ENCODE measurements at places on chromosomes 11 and 22.
A peak's percentile ranks its signal among the peaks of the same experiment; 100 is the strongest.

GRCh38 chr11:44617671-44618461 is 52.4 kb downstream of the CD82 start:
- DNase-seq = no peak

- no peak for DNase-seq
These were observed 9.1 kb upstream of the ZNF74 start for GRCh38 chr22:20384865-20385264.

DNA sequence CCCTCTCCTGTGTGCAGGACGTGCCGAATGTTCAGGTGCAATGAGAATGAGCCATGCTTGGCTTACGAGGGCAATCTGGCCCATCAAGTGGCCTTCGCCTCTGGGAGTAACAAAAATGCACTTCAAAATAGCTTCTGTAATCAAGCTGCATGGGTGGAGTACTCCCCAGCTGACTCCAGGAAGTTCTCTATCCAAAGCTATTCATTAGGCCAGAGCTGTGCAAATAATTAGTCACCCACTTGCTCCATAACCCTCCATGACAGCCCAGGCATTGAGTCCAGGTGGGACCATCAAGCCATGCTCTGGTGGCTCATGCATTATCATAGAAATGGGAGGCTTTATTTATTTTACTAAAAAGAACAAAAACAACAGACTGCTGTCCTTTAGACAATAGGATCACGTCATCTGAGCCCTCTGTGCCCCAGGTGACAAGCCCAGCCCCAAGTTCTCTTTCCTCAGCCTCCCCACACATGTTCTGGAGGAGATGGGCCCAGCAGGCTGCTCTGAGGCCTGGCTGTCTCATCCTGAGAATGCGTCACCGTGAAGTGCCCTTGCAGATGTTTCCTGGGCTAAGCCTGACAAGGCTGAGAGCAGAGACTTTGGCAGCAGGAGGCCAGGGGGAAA is 244.7 kb downstream of the ETS1 start:
- peak; percentile 48 for DNase-seq

DNA sequence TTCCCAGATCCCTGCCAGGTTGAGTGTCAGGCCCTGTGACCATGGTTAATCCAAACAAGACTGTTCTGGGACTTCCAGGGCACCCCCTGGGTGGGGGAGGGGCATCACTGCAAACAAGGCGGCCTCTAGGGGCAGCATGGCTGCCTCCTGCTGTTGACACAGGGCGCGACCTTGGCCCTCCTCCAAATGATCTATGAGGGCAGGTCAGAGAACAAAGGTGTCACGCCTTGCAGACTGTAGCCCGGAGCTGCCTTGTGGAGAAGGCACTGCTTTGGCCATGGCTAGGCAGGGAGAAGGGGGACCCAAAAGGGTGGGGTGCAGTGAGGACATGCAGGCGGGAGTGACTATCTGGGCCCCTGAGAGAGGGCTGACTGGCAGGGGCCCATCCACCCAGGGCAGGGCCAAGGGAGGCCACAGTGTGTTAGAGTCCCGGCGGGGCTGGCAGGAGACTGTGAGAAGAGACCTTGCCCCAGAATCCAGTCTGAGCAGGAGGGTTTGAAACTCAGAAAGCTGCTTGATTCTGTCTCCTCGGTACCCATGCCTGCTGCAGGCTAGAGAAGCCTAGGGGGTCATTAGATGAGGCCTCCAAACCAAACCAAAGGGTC is 35.6 kb downstream of the KCNC1 start:
- DNase-seq = no peak

- no peak for DNase-seq
These were observed 539 bp downstream of the SIRT3 start for GRCh38 chr11:235609-235996.

All from stimulated activated CD4-positive, alpha-beta T cell treated with anti-CD3 and anti-CD28 coated beads, Interleukin-12 subunit alpha, Interleukin-12 subunit beta, amount 100 ng/mL, for 4 hours (primary cell).